Articular chondrocyte of knee joint (primary cell): ENCODE measurements at places on chromosomes 3 and 15. TPM values are rescaled to one million over a fixed set of nuclear protein-coding genes. Genes with fewer than 3 reads are reported as not detected.

The SENP2 gene
- total RNA-seq: 33.8 TPM in 2 replicates

The CORO2B gene
- 5.9 and 6.1 TPM in 2 replicates for total RNA-seq

The ARPP19 gene
- 115 and 147 TPM in 2 replicates for total RNA-seq

The ITIH1 gene
- total RNA-seq: not detected in 2 replicates

The DNAH12 gene
- total RNA-seq: 0.13 and 0.43 TPM in 2 replicates

The NOX5 gene
- total RNA-seq: 0.22 and 0.26 TPM in 2 replicates

The ZNF385D gene
- total RNA-seq: 26.8 and 33.3 TPM in 2 replicates

The TTLL13 gene
- 0.11 and 0.13 TPM in 2 replicates for total RNA-seq

The RAB11A gene
- total RNA-seq: 125 and 250 TPM in 2 replicates

The TMEM212 gene
- total RNA-seq: not detected in 2 replicates

The CCNB2 gene
- 27.7 and 35.7 TPM in 2 replicates for total RNA-seq

The PGBD4 gene
- total RNA-seq: 2.1 TPM in 2 replicates

The TMEM207 gene
- not detected in 2 replicates for total RNA-seq

The NANOGP8 gene
- 0.43 and 0.91 TPM in 2 replicates for total RNA-seq

The CCR9 gene
- not detected in 2 replicates for total RNA-seq

The SLC15A2 gene
- 0.13 and 0.97 TPM in 2 replicates for total RNA-seq
